ENCODE measurements at places on chromosomes 1 and 21. TPM values are rescaled to one million over a fixed set of nuclear protein-coding genes. Genes with fewer than 3 reads are reported as not detected.

The COL8A2 gene
- total RNA-seq = 35.7 TPM

The GSTM4 gene
- total RNA-seq = 10.8 TPM

The ELF3 gene
- total RNA-seq = 0.35 TPM

GRCh38 chr1:50228871-50229384 is 120.2 kb downstream of the ELAVL4 start:
- no peak for DNase-seq

GRCh38 chr1:208837242-208837641 is 593.1 kb upstream of the PLXNA2 start:
- no peak for DNase-seq

- DNase-seq = peak; percentile 88
These were observed 1.3 kb upstream of the RC3H1 start for GRCh38 chr1:174023440-174023839.

GRCh38 chr1:19676438-19676922 is 11.8 kb downstream of the HTR6 start:
- peak; percentile 84 for DNase-seq

DNA sequence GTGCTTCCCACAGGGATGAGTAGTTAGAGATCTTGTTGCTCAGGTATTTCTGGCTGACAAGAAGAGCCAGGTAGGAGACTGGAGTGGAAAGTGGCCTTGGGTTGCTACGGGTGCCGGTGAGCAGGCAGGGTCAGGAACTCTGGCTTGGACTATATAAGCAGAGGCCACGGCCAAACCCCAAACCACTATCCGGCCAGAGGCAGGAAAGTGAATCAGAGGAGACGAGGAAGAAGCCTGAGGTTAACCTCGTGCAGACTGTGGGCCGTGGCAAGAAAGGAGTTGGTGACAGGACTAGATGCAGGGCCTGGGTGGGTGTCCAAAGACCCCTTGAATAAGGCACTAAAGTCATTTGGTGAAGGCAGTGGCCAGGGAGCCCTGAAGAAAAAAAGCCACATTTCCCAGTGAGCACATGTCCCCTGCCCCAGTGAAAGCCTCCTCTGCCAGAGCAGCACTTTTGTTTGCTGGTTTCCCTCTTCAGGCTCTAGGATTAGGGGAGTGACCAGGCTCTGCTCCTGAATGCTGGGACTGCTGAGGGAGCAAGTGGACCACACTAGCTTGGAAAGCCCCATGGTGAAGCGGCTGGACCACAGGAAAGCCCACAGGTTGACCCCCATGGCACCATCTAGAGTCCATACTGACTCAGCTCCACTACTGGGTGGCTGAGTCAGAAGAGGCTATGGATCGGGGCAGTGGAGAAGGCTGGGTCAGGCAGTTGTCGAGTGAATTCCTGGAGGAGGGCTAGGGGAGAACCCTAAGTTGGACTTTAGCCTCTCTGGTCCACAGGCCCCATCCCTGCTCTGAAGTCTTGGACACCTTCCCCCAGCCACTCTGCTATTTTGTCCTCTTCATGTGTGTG is 23.4 kb downstream of the CSF1 start:
- no peak for DNase-seq

DNA sequence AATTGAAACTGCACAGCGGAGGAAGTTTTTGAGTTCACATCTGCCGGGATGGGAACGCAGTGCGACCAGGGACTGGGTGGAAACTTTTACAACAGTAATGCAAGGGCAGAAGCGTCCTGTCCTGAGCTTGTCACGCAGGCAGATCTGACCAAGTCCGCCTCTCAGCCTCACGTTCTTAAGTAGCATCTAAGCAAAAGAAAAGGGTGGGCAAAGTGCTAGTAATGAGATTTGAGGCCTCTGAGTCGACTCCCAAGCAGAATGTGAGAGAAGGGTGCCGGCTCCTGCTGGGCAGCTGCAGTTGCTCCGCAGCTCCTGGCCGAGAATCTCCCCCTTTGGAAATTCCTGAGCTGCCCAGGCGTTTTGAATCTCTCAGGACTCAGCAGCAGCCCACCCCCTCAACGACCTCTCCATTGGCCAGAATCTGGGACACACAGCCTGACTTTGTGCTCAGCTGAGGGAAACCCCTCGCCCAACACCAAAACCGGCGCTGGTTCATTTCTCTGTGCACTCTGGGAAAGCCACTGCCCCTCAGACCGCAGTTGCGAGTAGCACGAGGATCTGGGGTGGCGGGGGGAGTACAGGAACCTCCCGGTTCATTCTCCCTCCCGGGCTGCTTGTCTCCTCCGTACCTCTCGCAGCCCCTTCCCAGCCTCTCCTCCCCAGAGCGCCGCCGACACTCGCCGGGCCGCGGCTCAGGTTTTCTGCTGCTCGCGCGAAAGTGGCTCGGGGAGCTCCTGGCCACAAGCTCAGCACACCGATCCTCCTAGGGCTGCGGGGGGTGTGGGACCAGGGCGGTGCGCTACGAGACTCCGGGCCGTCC is 913 bp upstream of the S1PR1 start:
- DNase-seq = peak; percentile 50

- DNase-seq = peak; percentile 56
These were observed at the start of gene CNIH3 for GRCh38 chr1:224615861-224616755. Gene CNIH3 (plus strand): TSS chr1:224616317. CDS start chr1:224617175, 858 bp downstream.
